ENCODE measurements at places on chromosomes 6 and 20.

GRCh38 chr6:14085176-14085787, 32.3 kb upstream of the CD83 start:
- no peak for DNase-seq

DNA sequence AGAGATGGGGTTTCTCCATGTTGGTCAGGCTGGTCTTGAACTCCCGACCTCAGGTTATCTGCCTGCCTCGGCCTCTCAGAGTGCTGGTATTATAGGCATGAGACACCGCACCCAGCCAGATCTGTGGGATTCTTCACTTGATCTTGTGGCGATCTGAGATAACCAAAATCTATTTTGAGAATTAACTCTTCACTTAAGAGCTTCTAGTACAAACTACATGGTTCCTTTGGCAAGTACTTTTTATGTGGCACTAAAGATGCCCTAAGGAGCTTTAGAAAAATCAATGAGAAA, 37.8 kb upstream of the TFB1M start:
- DNase-seq: no peak

GRCh38 chr6:34350137-34350933, 42.1 kb downstream of the NUDT3 start:
- DNase-seq: no peak

- no peak for DNase-seq
These were observed 137.9 kb upstream of the EDN1 start for GRCh38 chr6:12152023-12152970.
